ENCODE measurements at places on chromosomes 6 and 20. TPM values are rescaled to one million over a fixed set of nuclear protein-coding genes. Genes with fewer than 3 reads are reported as not detected.

The DEFB121 gene
- not detected for total RNA-seq

The BPIFB1 gene
- total RNA-seq: not detected

The PHACTR1 gene
- total RNA-seq: 2.2 TPM

The SLC22A3 gene
- total RNA-seq: not detected

The SLC25A27 gene
- total RNA-seq: 0.12 TPM

The RSPO4 gene
- not detected for total RNA-seq

The PRDM1 gene
- 132 TPM for total RNA-seq

The RIN2 gene
- total RNA-seq: not detected

The PRR18 gene
- not detected for total RNA-seq

The ZSWIM1 gene
- 4.4 TPM for total RNA-seq

The LY6G6C gene
- total RNA-seq: not detected

The CST4 gene
- not detected for total RNA-seq

The ARFGEF3 gene
- 0.15 TPM for total RNA-seq

The SPTLC3 gene
- 1.2 TPM for total RNA-seq

The SMLR1 gene
- total RNA-seq: not detected

The SYCP2L gene
- 0.64 TPM for total RNA-seq

The KIF6 gene
- not detected for total RNA-seq

The OR2H2 gene
- not detected for total RNA-seq

The JAG1 gene
- total RNA-seq: 0.15 TPM

The DAAM2 gene
- not detected for total RNA-seq

The C6orf163 gene
- total RNA-seq: 1.7 TPM

All from activated CD8-positive, alpha-beta memory T cell treated with anti-CD3 and anti-CD28 coated beads, Interleukin-2, amount 10 ng/mL, durations not matched to agents 7 days and 5 days (primary cell).